SIG-M5 (cell line): ENCODE measurements at places on chromosomes 16 and 17.

GRCh38 chr17:9322326-9322725 lies 253.3 kb downstream of the STX8 start:
- DNase-seq, result no peak

DNA sequence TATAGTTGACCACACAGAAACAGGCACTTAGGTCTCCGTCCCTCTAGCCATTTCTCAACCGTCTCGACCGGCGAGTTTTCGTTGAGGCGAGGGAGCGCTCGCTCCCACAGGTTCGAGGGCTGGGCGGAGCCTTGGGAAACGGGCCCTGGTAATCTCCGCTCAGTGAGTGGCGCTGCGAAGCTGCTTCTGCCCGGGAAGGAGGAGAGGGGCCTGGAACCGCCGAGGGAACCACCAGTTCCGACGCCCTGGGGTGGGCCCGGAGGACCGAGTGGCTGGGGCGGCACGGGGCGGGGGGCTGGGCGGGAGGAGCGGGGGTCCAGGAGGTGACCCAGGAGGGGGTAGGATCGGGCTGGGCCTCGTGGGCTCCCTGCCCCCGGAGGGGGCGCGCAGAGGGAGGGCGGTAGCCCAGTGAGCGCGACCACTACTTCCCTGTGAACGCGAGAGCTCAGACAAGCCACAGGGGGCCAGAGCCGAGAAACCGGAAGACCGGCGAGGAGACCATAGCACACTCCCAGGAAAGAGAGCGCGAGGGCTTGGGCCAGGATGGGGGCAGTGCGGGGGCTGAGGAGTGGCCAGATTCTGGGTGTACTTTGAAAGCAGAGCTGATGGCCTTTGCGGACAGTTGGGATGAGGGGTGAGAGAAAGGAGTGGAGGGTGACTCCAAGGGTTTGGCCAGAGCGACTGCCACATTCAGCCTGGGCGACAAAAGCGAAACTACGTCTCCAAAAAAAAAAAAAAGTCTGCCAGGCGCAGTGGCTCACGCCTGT lies 29.9 kb upstream of the ARL4D start:
- peak; percentile 26 for DNase-seq

DNA sequence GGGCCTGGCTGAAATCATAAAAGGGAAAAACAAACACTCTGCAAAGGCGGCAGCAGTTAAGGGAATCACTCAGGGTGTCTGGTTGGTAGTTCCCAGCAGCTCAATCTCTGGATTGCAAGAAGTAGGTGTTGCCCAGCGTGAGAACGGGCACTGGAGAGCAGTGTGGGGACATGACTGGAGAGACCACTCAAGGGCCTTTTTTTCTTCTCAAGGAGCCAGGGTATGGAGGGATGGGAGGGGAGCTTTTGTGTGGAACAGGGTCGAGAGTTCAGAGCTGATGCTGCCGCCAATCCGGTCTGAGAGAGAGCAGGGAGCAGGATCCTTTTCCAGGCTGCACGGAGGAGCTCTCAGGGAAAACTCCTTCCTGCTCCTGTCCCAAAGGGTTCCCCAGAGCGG lies 15.2 kb downstream of the SCNN1B start:
- DNase-seq, result no peak

- DNase-seq, result no peak
These were observed 27.7 kb downstream of the WWOX start for GRCh38 chr16:78127130-78127529.

DNA sequence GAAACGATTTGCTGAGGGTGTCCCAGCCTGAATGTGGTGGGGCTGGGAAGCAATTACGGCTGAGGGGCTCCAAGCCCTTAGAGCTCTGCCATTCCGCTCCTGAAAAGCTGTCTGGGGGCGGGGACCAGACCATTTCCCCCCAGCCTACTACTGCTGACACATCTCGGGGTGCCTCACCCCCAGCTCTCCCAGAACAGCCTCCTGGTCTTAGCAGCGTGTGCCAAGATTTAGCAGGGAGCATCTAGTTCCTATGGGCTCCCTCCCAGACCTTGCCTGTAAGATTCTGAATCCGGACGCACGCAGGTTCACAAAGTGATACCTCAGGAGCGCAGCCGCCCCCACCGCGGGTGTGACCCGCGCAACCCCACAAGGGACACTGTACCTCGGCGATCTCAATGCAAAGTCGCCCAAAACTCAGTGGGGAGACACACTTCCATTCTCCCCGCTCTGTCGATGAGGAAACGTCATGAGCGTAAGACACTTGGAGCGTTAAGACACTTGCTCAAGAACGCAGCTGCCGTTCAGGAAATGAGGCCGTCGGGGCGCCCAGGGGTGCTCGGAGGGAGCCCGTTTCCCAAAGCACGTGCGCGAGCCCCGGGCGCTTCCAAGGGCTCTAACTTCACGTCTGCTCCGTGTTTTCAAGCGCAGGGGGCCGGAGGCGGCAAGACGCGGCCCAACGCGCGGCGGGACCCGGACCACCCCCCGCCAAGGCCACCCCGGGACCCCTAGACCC lies 629 bp downstream of the GEMIN4 start:
- no peak for DNase-seq

GRCh38 chr17:45976755-45977505 lies 22.1 kb upstream of the STH start:
- no peak for DNase-seq

- DNase-seq, result no peak
These were observed 8.0 kb downstream of the SERPINF2 start for GRCh38 chr17:1750628-1751027.

GRCh38 chr16:17266608-17267313 lies 204.0 kb downstream of the XYLT1 start:
- DNase-seq, result no peak

GRCh38 chr16:49075709-49076108 lies 205.9 kb downstream of the CBLN1 start:
- DNase-seq, result no peak

DNA sequence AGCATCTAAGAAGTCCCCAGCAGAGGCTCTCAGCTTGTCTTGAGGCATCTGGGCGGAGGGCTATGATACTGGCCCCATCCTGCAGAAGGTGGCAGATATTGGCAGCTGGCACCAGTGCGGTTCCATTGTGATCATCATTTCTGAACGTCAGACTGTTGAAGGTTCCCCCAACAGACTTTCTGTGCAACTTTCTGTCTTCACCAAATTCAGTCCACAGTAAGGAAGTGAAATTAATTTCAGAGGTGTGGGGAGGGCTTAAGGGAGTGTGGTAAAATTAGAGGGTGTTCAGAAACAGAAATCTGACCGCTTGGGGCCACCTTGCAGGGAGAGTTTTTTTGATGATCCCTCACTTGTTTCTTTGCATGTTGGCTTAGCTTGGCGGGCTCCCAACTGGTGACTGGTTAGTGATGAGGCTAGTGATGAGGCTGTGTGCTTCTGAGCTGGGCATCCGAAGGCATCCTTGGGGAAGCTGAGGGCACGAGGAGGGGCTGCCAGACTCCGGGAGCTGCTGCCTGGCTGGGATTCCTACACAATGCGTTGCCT lies at the start of gene CIITA:
CIITA (plus strand) TSS at position 404 of the 543 bp plus-strand sequence; CDS start at position 533, 129 bp downstream.
- DNase-seq, result peak; percentile 84

DNA sequence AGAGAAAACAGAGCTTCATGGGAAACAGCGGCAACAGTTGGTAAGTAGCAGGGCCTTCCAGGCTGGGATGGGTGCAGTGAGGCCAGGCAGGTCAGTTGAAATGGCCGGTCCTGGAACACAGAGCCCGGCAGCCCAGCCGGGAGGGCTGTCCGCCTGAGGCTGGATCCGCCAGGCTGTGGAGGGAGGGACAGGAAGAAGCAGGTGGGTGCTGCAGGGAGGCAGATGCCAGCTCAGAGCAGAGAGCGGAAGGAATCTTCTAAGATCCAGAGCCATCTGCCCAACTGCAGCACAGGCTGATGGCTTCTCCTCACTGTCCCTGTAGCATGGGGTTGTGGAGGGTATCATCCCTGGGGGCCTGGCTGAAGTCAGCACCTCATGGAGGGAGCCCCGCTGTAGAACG lies 599 bp downstream of the RNF112 start:
- DNase-seq, result no peak

- DNase-seq, result no peak
These were observed 473.2 kb upstream of the SALL1 start for GRCh38 chr16:51624080-51624775.

GRCh38 chr16:74846714-74847113 lies 72.1 kb upstream of the FA2H start:
- no peak for DNase-seq

- DNase-seq, result no peak
These were observed 5.5 kb downstream of the CBFB start for GRCh38 chr16:67034487-67034886.

- no peak for DNase-seq
These were observed 15.5 kb upstream of the SALL1 start for GRCh38 chr16:51166541-51166940.

DNA sequence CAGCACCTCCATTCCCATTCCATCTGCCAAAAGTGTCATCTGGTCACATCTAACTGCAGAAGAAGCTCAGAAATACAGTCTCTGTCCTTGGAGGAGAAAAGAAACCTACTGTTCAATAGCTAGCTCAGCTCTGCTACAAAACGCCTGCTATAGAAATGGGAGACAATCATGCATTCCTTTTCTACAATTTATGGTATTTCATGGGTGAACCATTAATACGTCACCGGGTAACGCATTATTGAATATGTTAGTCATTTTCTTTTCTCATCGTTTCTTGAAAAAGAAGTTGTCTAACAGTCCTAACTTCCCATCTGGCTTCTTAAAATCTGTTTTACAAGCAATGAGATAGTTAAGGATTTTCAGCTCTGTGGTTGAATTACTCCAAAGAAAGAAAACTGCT lies 496.7 kb upstream of the RBFOX1 start:
- no peak for DNase-seq

DNA sequence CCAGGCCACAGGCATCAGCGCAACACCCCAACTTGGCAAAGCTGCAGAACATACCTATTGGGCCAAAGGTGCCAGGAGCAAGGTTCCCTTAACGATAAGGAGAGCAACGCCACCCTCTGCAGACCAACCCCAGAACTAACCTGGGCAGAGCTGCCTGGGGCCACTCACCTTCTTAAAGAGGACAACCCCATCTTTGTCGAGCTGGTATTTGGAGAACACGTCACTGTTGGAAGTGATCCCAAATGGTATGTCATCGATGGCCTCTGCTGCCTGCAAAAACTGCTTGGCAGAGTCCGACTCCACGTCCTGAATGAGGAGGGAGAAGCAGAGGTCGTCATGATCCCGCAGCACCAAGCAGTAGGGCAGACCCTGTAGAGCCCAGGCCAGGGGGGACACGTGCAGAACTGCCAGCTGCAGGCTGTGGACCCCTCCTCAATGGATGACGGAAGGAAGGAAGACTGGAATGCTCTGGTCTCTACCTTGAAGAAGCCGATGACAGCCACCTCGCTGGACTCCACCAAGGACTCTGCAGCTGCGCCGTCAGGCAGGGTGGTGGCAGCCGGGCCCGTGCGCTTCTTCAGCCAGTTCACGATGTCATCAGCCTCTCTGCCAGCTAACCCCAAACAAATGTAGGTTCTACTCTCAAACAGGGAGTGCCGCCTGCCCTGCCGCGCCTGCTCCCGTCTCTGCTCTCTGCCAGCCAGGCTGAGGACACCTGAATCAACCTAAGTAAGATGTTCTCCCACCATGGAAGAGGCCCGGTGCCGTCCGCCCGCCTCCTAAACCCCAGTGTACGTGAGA lies 5.2 kb downstream of the P4HB start:
- no peak for DNase-seq

GRCh38 chr16:56896244-56896643 lies 31.2 kb downstream of the SLC12A3 start:
- no peak for DNase-seq

DNA sequence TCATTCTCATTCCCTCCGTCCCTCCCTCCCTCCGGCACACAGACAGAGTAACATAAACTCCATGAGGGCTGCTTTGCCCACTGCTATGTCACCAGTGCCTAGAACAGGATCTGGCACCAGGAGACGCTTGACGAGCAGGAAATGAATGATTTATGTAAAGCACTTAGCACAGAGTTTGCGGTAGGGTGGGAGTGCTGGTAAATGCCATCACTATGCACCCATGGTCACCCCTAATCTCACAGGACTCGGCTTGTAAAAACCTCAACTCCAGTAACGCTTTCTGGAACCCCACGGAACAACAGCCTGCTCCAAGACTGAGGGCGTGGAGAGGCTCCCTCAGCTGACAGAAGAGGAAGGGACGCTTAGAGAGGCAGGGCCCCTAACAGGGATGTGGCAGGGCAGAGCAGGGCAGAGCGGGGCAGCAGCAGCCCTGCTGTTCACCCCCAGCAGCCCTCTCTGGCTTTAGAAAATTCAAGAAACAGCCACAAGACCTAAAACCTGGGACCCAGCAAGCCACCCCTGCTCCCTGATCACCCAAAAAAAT lies 156.9 kb downstream of the C16orf78 start:
- DNase-seq, result no peak

- no peak for DNase-seq
These were observed 42.2 kb upstream of the KIFC3 start for GRCh38 chr16:57844416-57845030.

GRCh38 chr17:1056761-1057160 lies 59.8 kb downstream of the TIMM22 start:
- no peak for DNase-seq

- no peak for DNase-seq
These were observed 135.2 kb upstream of the GSE1 start for GRCh38 chr16:85477801-85478363.

GRCh38 chr17:8359769-8360168 lies 16.7 kb downstream of the KRABD2 start:
- DNase-seq, result no peak

GRCh38 chr16:75317101-75317522 lies 65.7 kb upstream of the BCAR1 start:
- no peak for DNase-seq

GRCh38 chr17:81733507-81734404 lies 21.7 kb downstream of the SLC25A10 start:
- DNase-seq, result no peak

DNA sequence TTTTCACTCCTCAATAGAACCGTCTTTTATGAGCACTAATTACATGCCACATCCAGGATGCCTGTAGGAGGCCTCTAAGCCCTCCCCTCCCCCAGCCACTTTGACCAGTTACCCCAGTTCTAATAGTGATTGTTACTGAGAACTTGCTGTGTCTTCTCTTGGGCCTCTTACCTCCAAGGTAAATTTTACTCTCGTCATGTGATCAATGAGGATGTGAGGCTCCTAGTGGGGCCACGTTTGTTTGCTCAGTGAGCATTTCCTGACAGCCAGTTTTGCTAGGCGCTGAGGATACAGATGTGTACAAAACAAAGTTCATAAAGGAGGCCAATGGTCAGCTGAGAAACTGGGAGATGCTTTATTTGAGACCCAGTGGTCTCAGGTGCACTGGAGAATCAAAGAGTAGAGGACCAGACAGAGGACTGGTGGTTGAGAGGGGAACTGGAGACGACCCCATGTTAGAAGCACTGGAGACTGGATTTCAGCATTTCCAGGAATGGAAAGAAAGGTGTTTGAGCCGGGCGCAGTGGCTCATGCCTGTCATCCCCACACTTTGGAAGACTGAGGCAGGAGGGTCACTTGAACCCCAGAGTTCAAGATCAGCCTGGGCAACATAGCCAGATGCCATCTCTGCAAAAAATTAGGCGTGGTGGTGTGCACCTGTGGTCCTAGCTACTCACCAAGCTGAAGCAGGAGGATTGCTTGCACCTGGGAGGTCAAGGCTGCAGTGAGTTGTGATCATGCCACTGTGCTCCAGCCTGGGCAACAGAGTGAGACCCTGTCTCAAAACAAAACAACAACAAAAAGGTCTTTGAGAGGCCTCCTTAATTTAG lies 2.6 kb downstream of the ATP2C2 start:
- DNase-seq, result no peak
